HT-29 (cell line): ENCODE measurements at places on chromosomes 16 and 17.

GRCh38 chr16:67396159-67397035 is 3.1 kb upstream of the TPPP3 start:
- peak; percentile 95 for DNase-seq

DNA sequence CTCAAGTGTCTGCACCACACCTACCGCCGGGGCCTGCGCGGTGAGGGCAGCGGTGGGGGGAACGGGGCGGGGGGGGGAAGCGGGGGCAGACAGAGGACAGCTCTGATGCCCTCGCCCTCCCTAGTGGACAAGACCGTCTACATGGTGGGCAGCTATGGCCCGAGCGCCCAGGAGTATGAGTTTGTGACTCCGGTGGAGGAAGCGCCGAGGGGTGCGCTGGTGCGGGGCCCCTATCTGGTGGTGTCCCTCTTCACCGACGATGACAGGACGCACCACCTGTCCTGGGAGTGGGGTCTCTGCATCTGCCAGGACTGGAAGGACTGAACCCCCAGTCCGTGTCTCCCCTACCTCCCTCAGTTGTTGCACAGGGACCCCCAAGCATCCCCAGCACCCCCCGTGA is 473 bp upstream of the PDIA2 start:
- DNase-seq: no peak

GRCh38 chr17:18967916-18968315 is 16.0 kb downstream of the SLC5A10 start:
- no peak for DNase-seq

GRCh38 chr17:19271780-19272357 is 34.7 kb downstream of the EPN2 start:
- DNase-seq: no peak

DNA sequence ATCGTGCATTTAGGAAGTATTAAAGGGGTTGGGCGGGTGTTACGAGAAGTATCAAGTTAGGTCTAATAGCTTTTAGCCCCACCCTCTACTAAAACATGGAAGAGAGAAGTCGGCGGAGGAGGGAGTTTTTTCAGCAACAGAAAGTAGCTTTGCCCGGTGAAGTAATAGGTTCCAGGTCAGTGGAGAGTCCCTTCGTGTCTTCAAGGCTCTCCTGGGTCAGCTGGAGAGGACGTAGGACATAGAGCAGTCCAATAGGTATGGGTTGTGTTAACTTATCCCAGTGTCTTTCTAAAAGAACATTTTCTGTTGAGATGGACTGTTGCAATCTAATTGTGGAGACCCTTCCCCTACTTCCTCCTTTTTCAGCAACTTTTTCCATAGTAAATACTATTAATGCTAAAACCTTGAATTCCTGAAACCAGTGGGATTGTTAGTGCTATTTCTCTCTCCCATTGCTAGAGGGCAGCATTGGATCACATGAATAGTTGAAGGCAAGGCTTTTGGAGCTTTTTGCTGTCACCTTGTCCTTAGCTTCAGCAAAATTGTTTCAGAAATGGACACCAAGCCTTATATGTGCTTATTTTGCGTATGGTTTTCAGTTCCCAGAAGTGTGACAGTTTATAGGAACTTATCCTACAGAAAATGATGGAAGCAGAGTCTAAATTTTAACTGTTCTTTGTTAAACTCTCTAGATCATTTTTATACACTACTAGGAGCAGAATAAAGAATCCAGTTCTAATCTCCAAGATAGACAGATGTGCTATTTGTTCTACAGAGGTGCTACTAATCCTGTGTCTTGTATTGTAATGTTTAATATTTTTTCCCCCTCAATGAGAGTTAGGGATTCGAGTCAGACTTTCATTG is 38.4 kb downstream of the UTP18 start:
- peak; percentile 52 for DNase-seq

GRCh38 chr17:64073771-64074703 is 53.6 kb upstream of the ICAM2 start:
- no peak for DNase-seq

DNA sequence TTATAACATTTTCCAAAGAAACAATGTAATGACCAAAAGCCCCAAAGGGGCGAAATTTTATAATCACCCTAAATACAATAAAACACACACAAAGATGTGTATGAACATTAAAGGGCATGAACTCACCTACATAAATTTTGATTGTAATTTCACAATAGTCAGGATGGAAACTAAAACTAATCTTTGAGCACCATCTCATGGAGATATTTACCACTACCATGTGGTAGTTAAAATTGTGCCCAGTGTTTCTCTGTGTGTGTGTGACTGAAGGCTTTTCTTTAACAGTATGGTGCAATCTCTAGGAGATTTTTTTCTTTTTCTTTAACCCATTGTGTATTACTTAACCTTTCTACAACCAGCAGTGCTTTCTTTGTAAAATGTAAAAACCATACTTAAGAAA is 19.7 kb upstream of the MEIOC start:
- peak; percentile 38 for DNase-seq

DNA sequence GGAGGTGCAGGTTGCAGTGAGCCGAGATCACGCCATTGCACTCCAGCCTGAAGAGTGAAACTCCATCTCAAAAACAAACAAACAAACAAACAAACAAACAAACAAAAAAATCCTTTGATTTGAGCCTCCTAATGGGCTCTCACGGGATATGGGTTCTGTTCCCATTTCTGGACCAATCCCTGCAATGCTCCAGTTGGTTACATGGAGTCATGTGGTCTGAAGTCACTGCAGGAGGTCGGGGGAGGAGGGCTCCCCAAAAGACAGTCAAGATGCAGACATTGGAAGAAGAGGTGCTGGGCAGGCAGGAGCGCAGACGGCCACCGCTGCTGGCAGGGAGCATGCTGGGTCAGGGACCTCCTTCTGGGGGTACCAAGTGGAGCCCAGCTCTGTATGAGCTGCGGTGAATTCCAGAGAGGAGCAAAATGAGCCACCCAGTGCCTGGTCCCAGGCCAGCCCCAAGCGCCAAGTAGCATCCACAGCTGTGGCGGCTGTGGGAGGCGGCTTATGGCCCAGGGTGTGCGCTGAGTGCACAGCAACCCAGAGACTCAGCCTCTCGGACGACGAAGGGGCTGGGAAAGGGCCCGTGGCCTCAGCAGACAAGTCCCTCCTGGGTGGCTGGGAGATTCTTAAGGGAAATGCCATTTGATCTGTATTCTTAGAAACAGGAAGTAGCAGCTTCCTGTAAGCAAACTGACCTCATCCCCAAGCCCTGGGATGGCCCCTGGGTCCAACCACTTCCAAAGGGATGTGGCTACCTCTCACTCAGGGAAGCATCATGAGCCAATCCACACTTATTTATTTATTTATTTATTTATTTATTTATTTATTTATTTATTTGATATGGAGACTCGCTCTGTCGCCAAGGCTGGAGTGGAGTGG is 19.6 kb upstream of the ATP2A3 start:
- no peak for DNase-seq

DNA sequence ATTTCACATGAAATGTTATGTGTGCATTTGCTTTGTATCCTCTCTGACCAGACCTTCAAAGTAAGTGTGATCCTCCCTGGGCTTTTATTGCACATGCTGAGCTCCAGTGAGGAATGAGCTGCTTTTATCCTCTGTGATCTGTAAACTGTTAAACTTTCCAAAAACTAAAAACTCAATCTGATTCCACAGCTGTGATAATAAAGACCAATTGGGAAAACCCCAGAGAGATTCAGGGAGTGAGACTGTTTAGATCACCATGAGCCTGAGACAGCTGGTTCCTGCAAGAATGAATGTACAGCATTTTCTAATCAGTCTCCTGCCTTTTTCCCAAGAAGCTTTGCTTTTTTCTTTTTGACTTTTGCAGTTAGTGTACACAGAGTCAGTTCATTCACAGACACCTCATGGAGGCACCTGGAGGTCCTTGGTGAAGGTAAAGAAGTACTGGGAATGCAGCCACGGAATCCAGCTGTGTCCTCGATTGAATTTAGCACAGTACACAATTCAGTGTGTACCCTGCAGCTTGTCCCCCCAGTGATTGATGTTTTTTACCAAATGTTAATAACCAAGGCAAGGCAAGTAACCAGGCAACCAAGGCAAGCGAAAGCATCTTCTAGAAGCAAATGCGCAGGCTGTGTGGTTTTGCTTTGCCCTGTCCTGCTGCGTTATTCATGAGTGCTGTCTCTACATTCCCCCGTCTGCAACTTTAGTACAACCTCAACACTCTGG is 182.6 kb downstream of the LGALS9B start:
- DNase-seq: no peak

GRCh38 chr16:35910409-35910808 is 2451.0 kb downstream of the TP53TG3F start:
- DNase-seq: no peak

GRCh38 chr16:9012848-9013507 is 49.3 kb upstream of the USP7 start:
- DNase-seq: no peak

GRCh38 chr17:21815352-21816063 is 123.2 kb downstream of the KCNJ18 start:
- DNase-seq: no peak

GRCh38 chr16:72401084-72401361 is 229.1 kb upstream of the PMFBP1 start:
- no peak for DNase-seq

DNA sequence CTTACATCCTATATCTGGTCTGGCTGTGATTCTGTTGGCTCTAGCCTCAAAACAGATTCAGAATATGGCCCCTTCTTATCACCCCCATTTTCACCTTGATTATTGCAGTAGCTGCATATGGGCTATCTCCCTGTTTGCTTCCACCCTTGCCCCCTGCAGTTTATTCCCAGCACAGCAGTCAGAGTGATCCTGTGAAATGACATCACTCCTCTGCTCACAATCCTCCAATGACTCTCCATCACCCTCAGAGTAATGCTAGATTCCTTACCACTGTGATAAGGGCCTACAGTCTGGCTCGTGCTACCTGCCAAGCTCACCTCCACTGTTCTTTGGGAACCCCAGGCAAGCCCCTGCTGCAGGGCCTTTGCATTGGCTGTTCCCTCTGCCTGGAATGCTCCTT is 92.5 kb downstream of the ASIC2 start:
- DNase-seq: no peak

- DNase-seq: no peak
Observed at GRCh38 chr16:77564791-77565390, 130.1 kb upstream of the ADAMTS18 start.

- no peak for DNase-seq
Observed at GRCh38 chr16:80253741-80254140, 287.1 kb upstream of the DYNLRB2 start.

DNA sequence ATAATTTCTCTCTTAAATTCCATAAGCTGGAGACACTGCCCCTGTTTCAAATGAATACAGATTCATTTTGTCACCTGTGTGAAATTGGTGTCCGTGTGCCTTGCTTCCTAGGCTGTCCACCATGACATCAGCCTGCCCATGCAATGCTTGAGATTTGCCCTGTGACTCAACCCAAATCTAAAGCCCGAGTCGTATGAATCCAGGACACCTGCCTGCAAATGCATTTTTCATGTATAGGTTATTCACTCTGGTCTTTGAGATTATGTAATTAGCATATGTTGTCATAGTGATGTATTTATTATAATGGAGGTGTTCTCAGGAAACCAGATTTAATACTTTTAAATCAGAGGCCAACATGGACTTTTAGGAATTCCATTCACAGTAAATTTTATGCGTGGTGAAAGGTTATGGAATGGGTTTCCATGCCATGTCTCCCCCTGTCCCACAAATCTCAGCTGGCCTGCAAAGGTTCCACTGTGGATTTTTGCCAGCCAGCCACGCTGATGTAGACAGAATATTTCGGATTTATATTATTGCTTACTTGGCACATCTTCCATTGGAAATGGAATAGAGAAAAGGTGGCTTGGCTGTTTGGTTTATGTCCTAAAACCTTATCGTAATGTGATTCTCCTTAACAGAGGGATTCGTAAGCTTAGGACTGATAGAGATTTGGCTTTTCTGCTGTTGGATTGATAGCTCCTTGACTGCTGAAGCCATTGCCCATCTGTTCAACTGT is 551.1 kb downstream of the WWOX start:
- no peak for DNase-seq

GRCh38 chr17:79695797-79696609 is 34.7 kb upstream of the ENPP7 start:
- DNase-seq: no peak

DNA sequence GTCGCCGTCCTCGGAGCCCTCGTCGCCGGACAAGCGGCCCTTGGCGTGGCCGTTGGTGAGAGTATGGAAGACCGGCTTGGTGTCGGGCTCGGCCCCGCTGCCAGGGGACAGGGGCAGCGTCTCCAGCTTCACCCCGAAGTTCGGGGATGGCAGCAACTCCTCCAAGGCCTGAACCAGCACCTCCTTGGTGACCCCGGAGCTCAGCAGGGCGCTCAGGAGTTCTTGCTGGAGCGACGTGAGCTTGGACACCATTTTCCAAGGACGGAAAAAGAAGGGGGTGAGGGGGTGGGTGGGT is 279 bp downstream of the HNF1B start:
- DNase-seq: no peak

DNA sequence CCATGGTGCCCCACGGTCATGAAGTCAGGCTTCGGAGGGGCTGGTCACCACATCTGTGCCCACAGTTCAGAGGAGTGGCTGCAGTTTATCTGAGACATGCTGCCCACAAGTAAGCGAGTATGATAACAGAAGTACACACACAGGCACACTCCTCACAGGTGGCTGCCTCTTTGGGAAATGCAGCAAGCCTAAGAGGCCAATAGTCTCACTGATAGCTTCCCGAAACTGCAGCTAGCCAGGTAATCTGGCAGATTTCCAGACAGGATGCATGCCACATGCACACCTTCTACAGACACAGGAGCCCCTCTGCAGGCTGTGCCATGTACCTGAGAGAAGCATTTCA is 12.6 kb upstream of the GFOD2 start:
- DNase-seq: no peak

- DNase-seq: no peak
Observed at GRCh38 chr16:56549744-56550385, 15.0 kb upstream of the MT4 start.

- DNase-seq: no peak
Observed at GRCh38 chr17:40323391-40324381, 14.7 kb downstream of the RARA start.

- no peak for DNase-seq
Observed at GRCh38 chr17:3546521-3546920, 11.1 kb downstream of the TRPV3 start.

DNA sequence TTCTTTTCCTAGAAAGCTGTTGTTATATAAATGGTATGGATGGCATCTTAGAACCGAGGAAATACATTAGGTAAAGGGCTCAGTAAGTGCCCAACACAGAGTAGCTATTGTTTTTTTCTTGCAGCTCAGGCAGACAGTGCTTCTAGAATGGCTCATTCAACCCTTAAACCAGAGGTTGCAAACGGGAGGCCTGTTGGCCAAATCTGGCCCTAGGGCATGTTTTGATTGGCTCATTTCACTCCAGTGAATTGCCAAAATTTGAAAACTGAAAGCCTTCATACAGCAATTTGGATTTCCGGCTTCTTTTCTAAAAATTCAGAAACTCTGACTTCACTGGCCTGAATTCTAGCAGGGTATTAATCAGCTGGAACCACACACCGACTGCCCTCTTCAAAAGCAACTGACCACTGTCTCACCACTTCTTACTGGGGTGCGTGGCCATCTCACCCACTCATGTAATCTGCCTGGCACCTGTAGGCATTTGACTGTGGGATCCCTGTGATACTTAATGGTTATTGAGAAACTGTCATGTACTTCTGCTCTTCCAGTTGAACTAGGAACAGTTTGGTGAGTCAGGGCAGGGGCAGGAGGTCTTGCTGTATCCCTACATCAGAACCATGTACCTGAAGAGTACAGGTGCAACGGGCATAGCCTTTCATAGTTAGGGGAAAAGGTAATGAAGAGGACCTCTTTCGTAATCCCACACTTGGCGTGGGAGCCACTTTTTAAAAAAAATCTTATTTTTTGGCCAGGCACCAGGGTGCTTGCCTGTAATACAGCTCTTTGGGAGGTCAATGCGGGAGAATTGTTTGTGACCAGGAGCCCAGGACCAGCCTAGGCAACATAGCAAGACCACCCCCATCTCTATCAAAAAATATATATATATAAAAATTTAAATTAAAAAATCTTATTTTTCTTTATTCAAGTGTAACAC is 53.6 kb upstream of the SCNN1B start:
- no peak for DNase-seq
